Fibroblast of the conjunctiva (primary cell): ENCODE measurements at places on chromosomes 1 and 21.
A peak's percentile ranks its signal among the peaks of the same experiment; 100 is the strongest.

DNA sequence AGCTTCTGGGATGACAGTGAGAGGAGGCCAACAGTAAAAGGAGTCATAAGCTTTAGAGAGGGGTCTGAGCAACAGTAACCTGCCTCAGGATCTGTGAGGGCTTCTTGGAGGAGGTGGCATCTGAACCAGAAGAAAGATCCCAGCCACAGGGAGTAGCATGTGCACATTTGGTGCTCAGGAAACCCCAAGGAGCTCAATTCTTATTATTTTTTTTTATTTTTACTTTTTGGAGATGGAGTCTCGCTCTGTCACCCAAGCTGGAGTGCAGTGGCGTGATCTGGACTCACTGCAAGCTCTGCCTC lies 4.7 kb downstream of the THEMIS2 start:
- no peak for DNase-seq

DNA sequence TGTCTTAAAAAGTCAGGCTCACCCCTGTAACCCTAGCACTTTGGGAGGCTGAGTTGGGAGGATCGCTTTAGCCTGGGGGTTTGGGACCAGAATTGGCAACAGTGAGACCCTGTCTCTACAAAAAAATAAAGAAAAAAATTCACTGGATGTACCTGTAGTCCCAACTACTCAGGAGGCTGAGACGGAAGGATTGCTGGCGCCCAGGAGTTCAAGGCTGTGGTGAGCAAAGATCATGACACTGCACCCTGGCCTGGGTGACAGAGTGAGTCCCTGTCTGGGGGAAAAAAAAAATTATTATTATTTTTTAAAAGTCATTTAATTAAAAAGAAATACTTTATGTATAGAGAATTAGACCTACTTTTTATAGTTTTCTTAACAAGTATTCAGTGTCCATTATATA lies 47.1 kb downstream of the ZMYM4 start:
- DNase-seq: no peak

DNA sequence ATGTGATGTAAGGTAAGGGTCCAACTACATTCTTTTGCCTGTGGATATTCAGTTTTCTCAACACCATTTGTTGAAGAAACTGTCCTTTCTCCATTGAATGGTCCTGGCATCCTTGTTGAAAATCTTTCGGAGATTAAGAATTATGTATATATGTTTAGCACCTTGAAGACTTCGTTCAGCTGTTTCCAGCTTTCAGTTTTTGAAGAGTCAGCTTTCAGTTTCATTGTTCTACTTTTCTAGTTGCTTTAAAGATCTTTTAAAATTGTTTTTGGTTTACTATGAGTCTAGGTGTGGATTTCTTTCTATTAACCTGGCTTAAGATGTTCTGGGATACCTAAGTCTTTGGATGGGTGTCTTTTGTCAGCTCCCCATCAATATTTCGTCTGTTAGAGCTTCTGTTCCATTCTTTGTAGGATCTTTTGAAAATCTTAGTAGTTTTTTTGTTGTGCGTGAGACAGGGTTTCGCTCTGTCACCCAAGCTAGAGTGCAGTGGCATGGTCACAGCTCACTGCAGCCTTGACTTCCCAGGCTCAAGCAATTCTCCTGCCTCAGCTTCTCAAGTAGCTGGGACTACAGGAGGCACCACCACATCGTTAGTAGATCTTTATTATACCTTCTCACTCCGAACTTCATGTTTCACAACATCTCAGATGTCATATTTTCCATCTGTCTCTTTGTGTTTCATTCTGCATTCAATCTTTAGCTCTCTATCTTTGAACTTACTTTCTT lies 353.5 kb upstream of the B3GALT2 start:
- no peak for DNase-seq

- no peak for DNase-seq
These were observed 7.5 kb upstream of the LORICRIN start for GRCh38 chr1:153251988-153252387.

GRCh38 chr1:45942411-45942810 lies 139.0 kb downstream of the MAST2 start:
- no peak for DNase-seq

GRCh38 chr1:170518965-170519364 lies 13.0 kb upstream of the GORAB start:
- no peak for DNase-seq

GRCh38 chr1:24904731-24905354 lies 25.2 kb downstream of the RUNX3 start:
- no peak for DNase-seq

GRCh38 chr1:110114784-110115183 lies 2.5 kb downstream of the UBL4B start:
- DNase-seq: no peak

DNA sequence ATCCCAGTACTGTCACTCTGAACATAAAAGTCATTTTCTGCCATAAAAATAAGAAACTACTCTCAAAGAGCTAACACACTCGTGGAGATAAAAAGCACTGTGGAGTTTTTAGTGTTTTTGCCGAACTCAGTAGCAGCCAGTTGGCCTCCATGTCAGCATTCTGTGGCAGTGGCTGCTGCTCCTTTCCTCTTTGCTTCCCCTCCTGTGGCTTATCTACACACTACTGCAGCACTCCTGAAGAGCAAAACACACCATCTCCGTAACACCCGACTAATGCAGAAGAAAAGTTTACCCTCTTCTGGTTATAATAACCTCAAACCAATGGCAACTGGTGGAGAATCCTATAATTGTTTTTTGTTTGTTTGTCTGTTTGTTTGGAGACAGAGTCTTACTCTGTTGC lies 44.9 kb downstream of the RAB3GAP2 start:
- no peak for DNase-seq

DNA sequence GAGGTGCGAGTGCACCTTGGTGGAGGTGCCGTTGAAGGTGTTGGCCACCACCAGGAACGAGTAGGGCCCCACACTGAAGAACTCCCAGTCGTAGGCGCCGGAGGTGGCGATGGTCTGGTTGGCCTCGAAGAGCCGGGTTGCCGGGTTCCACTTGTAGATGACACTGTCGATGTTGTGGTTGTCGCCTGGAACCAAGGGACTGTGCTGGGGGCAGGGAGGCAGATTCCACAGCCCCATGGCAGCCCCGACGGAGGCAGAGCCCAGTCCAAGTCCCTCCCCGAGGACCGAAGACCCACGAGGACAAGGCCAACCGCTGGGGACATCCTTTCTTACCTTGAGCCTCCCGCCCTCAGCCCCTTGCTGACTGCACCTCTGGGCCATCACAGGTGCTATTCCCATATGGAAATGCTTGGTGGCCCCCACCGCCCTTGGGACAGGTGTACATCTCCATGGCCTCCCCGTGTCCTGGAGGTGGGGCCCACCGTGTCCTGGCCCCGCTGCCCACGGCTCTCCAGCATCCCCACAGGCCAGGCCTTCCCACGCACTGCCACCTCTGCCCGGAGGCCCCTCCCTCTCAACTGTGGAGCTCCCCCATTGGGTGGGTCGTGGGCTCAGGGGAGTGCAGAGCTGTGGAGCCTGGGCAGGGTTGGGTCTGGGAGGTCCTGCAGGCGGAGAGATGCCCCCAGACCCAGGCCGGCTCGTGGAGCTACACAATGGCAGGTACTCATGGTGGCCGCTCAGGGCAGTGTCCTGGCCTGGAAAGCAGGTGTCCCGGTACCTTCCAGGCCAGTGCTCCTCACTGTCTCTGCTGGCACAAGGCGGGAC lies 17.9 kb downstream of the KRTAP10-1 start:
- DNase-seq: no peak

GRCh38 chr1:108718927-108719655 lies 6.4 kb downstream of the FNDC7 start:
- no peak for DNase-seq

DNA sequence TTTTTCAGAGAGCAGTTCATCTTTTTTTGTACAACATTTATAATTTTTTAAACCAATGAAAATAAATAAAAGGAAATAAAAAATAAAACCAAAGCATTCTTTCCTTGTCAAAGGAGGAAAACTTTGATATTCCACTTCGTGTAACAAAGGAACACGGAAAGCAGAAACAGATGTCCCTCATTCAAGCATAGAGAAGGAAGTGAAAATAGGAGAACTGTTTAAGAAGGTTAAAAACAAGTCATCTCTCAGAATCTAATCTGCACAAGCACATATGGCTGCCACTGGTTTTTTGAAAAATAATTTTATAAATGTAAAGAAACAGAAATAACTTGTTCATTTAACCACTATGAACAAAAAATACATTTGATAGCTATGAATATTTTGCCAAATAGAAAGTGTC lies 35.9 kb upstream of the ZNF644 start:
- DNase-seq: no peak

- no peak for DNase-seq
These were observed 185.1 kb downstream of the FCRL5 start for GRCh38 chr1:157367091-157367739.

DNA sequence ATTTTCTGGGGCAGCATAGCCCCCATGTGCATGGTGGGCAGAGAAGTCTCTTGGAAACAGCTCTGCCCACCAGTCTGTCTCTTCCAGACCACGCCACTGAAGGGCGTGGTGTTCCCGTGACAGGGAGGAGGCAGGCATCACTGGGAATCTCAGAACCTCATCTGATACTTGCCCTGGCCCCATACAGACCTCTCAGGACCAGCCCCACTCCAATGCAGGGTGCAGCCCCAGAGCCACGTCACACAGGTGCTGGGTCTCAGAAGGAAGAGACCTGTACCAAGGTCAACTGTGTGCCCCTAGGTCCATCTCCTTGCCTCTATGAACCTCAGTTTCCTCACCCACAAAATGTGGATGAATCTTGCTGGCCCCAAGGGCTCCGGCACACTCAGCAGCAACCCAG lies 7.3 kb downstream of the RAP1GAP start:
- DNase-seq: no peak

- no peak for DNase-seq
These were observed 52.8 kb downstream of the ARID4B start for GRCh38 chr1:235275223-235275622.

GRCh38 chr21:33847588-33848248 lies 67.9 kb downstream of the ATP5PO start:
- DNase-seq: no peak

GRCh38 chr1:2583871-2584351 lies 2.7 kb upstream of the PRXL2B start:
- no peak for DNase-seq

- DNase-seq: no peak
These were observed at the start of gene SLAMF7 for GRCh38 chr1:160739098-160739511. Gene SLAMF7 (plus strand): TSS chr1:160739247. CDS start chr1:160739302, 55 bp downstream.

DNA sequence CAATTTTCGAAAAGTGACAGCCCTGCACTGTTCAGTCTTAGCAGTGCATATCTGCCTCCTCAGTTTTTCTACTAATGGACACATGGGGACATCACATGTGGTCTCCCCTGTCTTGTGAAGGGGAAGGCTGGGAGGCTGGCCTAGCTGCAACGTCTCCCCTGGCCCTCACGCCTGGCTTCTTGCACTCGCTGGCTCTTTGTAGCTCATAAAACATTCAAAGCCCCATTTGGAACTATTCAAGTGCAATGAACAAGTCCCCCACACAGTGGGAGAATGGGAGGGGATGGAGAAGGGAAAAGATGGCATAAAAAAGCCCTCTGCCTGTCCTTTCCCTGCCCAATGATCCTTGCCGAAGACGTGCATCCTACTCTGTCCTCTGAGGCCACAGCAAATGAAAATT lies 73.6 kb downstream of the PGBD5 start:
- no peak for DNase-seq

DNA sequence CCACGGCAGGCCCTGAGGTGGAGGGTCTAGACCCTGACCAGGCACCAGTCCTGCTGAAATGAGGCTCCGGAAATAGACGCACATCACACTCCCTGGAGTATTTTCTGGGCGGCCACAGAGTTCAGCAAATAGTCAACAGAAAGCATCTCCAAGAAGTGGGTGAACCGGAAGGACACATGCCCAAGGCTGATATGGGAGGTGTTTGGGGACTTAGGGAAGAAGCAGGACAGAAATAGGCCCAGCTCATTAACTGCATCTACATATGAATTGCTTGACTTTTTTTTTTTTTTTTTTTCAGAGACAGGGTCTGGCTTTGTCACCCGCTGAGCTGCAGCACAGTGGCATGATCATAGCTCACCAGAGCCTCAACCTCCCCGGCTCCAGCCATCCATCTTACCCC lies 36.5 kb upstream of the GPR157 start:
- no peak for DNase-seq

DNA sequence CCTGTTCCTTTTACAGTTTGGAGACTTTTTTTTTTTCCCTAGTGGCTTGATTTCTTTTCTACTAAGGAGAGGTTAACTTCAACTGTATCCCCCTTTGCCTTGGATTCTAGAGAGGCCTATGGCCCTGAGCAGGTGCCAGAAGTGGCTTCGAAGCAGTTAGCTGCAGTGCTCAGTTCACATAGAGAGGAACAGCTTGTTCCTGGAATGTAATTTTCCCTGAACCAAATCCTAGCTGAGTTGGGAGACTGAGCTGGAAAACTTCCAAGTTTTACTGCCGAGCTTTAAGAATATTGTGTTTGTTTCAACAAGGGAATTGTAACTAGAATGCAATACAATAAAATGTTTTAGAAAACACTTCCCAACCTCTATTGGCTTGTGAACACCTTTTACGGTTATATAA lies 17.5 kb downstream of the RD3 start:
- DNase-seq: no peak

DNA sequence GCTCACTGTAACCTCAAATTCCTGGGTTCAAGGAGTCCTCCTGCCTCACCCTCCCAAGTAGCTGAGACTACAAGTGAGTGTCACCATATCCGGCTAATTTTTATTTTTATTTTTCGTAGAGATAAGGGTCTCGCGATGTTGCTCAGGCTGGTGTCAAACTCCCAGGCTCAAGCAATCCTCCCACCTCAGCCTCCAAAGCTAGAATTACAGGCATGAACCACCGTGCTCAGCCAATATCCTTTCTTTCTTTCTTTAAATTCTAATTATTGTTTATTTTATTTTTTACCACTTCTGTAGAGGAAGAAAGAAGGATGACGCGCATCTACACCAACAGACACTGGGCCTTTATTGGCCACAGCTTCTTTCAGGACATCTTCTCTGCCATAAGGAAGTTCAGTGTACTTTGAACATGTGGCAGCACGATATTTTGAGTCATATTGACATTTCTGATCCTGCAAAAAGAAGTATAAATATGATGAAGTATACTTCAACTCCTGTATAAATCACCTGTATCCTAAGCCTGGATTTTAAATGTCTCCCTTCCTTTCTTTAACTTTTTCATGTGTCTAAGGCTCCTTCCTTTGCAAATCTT lies 15.8 kb downstream of the CTSS start:
- DNase-seq: no peak

DNA sequence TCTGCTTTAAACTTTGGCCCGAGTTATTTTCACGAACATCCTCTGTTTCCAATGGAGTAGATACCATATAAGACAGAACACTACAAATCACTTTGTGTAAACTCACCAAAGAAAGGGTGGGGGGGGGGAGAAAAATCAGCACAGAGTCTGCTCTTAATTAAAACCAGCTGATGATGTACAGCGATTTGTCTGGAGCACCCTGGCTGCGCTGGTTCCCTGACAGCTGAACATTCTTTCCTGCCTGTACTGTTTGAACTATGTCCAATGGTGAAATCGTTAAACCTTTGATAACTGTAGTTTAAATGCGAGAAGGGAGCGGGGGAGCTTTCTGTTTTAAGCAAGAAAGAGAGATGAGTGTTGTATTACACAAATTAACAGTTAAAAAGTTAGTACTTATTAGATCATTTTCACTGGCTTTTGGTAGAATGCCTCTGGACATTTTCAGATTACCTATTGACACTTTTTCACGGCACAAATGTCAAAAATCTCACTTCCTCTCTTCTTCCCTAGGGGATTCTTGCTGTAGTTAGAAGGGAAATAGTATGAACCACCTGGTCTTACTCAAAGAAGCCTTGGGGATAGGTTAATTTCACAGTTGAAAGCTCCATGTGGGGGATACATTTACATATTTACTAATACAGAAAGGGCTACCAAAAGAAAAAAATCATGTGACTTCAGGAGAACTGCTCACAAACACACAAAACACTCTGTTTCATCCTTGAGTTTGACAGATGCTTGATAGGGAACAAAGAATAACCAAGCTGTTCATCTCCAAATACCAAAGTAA lies 140.2 kb upstream of the RUNX1 start:
- peak; percentile 85 for DNase-seq

- no peak for DNase-seq
These were observed 143.2 kb upstream of the C1orf105 start for GRCh38 chr1:172277275-172277674.
